ENCODE measurements at places on chromosomes 13 and 19. TPM values are rescaled to one million over a fixed set of nuclear protein-coding genes. Genes with fewer than 3 reads are reported as not detected.

The C1QTNF9B gene
- 3.1 TPM for polyA plus RNA-seq

The C19orf81 gene
- polyA plus RNA-seq, result 1.8 TPM

The GSX1 gene
- not detected for polyA plus RNA-seq

The CCL25 gene
- not detected for polyA plus RNA-seq

The DNAJC15 gene
- polyA plus RNA-seq, result 36.7 TPM

The JUND gene
- 278 TPM for polyA plus RNA-seq

The USHBP1 gene
- 30.9 TPM for polyA plus RNA-seq

The IGLON5 gene
- 0.14 TPM for polyA plus RNA-seq

The TNNI3 gene
- 45,177 TPM for polyA plus RNA-seq

The ZNF208 gene
- 2.8 TPM for polyA plus RNA-seq

The CLDN10 gene
- 0.58 TPM for polyA plus RNA-seq

The DHX34 gene
- 9.7 TPM for polyA plus RNA-seq

The C3 gene
- polyA plus RNA-seq, result 275 TPM

The FOSB gene
- polyA plus RNA-seq, result 2.1 TPM

The LYPD3 gene
- 0.42 TPM for polyA plus RNA-seq

The CEBPA gene
- 4.4 TPM for polyA plus RNA-seq

The CYP2S1 gene
- 0.29 TPM for polyA plus RNA-seq

The PPM1N gene
- polyA plus RNA-seq, result 0.51 TPM

The TBCB gene
- 193 TPM for polyA plus RNA-seq

The FUT1 gene
- polyA plus RNA-seq, result 2.2 TPM

The CDC37 gene
- polyA plus RNA-seq, result 422 TPM

The ZNF606 gene
- 13.5 TPM for polyA plus RNA-seq

The CEACAM16 gene
- polyA plus RNA-seq, result not detected

The MTUS2 gene
- polyA plus RNA-seq, result 21.9 TPM

The SIGLEC8 gene
- not detected for polyA plus RNA-seq

The NKPD1 gene
- polyA plus RNA-seq, result 0.07 TPM

The BTBD2 gene
- polyA plus RNA-seq, result 55.2 TPM

The FGF9 gene
- 0.96 TPM for polyA plus RNA-seq

The ZNF813 gene
- 0.61 TPM for polyA plus RNA-seq

The LYPD5 gene
- polyA plus RNA-seq, result 1.2 TPM

The PIN1 gene
- 152 TPM for polyA plus RNA-seq

The PAF1 gene
- polyA plus RNA-seq, result 48.2 TPM

The FRY gene
- 31.3 TPM for polyA plus RNA-seq

The FLT1 gene
- 15.2 TPM for polyA plus RNA-seq

The HIPK4 gene
- polyA plus RNA-seq, result 0.09 TPM

The SLC35E1 gene
- 25.6 TPM for polyA plus RNA-seq

The CD209 gene
- polyA plus RNA-seq, result 0.95 TPM

The SPACA4 gene
- not detected for polyA plus RNA-seq

The ZIK1 gene
- polyA plus RNA-seq, result 1.2 TPM

The RGS9BP gene
- polyA plus RNA-seq, result 0.43 TPM

The TPTE2 gene
- polyA plus RNA-seq, result not detected

The CD320 gene
- 81.2 TPM for polyA plus RNA-seq

The CGB2 gene
- polyA plus RNA-seq, result not detected

The RASIP1 gene
- 19.9 TPM for polyA plus RNA-seq

The RNF113B gene
- not detected for polyA plus RNA-seq

The RASAL3 gene
- polyA plus RNA-seq, result 1.6 TPM

The ZNF99 gene
- polyA plus RNA-seq, result 0.15 TPM

The SLC25A42 gene
- 15.9 TPM for polyA plus RNA-seq

The NAPA gene
- 135 TPM for polyA plus RNA-seq

The LCP1 gene
- polyA plus RNA-seq, result 6.7 TPM

The ZNF829 gene
- polyA plus RNA-seq, result 0.78 TPM

The HRC gene
- polyA plus RNA-seq, result 710 TPM

The ZNF560 gene
- polyA plus RNA-seq, result 0.01 TPM

The RGL3 gene
- polyA plus RNA-seq, result 5.2 TPM

The ADGRE1 gene
- polyA plus RNA-seq, result not detected
